ELR (cell line): ENCODE measurements at places on chromosomes 2 and 18.

DNA sequence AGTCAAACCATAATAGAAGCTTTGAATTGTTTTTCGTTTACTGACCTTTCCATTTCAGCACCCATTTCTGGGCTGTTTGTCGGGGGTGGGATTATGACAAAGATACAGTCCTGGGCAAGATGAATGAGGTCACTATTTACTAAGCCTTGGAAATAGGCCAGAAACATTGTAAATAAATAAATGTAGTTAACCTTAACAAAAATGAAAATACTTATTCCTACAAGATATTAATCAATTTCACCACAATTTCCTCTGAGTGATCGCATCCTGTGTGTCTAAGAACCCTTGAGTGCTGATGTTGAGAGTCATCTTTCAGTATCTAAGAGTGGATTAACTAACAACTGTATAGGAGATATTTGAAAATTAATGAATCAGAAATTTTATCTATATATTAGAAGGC is 14.0 kb downstream of the ITGA4 start:
- peak; percentile 80 for DNase-seq

DNA sequence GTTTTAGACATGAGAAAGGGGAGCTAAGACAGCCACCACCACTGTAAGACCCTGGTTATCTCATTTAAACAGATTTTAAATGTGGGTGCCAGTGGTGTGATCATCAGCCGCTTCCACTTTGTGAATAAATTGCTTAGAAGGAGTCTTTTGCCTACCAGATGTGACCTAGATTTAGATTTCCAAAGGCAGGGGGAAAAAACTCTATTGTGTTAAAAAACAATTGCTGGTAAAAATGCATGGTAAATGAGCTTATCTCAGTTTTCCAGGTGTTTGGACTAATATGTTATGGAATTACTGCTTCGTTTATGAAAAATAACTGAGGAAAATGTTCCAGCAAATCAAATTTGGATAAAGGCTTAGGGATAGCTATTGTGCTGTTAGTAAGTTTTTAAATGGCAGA is 466.3 kb upstream of the RAB12 start:
- no peak for DNase-seq

GRCh38 chr18:9731380-9731779 is 23.3 kb downstream of the RAB31 start:
- DNase-seq: peak; percentile 94

GRCh38 chr2:240161087-240161750 is 20.8 kb upstream of the OTOS start:
- no peak for DNase-seq

- peak; percentile 59 for DNase-seq
Measured at GRCh38 chr2:209425471-209426071, 1.7 kb downstream of the MAP2 start.

DNA sequence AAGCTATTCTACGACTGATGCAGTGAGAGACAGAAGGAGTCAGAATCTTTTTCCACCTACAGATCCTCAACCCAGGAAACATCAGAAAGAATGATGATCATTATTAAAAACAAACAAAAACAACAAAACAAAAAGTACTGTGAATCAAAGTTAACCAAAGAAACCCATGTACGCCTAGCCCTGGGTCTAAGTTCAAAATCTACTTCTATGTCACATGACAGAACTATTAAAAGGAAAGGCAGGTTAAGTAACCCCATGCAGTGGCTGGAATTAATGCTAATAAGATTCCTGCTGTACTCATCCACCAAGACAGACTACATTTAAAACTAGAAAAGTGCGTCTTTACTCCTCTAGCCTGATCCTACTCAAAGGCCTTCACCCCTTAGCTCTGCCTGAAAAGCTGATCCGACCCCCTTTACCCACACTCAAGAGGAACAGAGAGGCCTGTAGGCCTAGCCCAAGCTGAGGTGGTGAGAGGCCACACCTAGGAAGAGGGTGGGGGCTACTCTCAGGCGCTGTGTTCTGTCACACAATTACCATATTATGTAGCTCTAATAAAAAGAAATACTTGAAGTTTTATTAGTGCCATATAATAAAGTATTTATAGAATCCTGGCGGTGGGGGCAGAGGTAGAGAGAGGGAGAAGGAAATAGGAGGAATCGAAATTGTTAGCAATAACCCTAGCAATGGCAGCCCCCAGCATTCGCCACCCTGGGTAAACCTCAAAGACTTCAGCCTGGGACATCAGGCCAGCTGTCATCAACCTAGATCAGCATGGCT is 37.1 kb downstream of the NHEJ1 start:
- DNase-seq: no peak

- DNase-seq: no peak
Measured at GRCh38 chr18:48609820-48610815, 71.3 kb downstream of the CTIF start.
